ENCODE measurements at places on chromosomes 7 and 10. TPM values are rescaled to one million over a fixed set of nuclear protein-coding genes. Genes with fewer than 3 reads are reported as not detected.
A peak's percentile ranks its signal among the peaks of the same experiment; 100 is the strongest.

DNA sequence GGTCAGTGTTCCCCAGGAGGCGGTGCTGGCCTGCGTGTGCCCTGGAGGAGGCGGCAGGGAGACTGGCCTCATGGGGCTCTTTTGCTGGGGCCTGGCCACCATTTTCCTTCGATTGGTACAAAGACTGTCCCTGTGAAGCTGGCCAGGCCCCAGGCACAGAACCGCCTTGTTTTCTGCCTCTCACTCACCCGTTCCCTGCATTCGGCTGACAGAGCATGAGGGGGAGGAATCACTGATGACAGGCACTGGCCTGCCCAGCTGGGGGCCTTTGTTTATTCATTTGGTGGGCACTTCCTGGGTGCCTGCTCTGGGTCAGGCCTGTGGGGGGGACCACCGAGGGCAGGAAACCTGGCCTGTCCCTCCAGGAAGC is 139.2 kb downstream of the FAM53B start:
- DNase-seq = no peak

- DNase-seq = no peak
These were observed 174.8 kb upstream of the KAT6B start for GRCh38 chr10:74651565-74651964.

- no peak for DNase-seq
These were observed 89.2 kb upstream of the FGL2 start for GRCh38 chr7:77288676-77289320.

- peak; percentile 39 for DNase-seq
These were observed 54.9 kb upstream of the ZMIZ2 start for GRCh38 chr7:44693641-44694313.

The RBM33 gene
- 32.8 TPM for total RNA-seq
